ENCODE measurements at places on chromosomes 11 and 22.

- no peak for DNase-seq
Observed at GRCh38 chr11:94769880-94770279, 1.7 kb downstream of the AMOTL1 start.

GRCh38 chr11:7524462-7525235 lies 10.8 kb downstream of the PPFIBP2 start:
- no peak for DNase-seq

DNA sequence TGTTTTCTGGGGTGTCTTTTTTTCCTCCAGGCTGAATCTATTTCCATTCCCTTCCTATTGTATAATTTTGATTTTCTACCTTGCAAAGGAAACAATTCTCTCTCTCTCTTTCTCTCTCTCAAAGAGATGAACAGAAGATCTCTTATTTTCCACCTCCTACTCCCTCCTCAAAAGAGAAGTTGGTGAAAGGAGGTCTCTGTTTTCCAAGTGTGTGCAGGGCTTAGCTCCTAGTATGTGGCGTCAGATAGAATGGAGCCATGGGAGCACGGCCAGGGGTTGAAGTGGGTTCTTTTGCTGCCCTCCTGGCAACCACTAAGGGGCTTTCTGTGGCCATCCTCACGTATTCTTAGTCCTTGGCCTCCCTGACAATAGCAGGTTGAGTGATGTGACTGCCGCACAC lies 480 bp downstream of the TRIM34 start:
- DNase-seq = no peak

DNA sequence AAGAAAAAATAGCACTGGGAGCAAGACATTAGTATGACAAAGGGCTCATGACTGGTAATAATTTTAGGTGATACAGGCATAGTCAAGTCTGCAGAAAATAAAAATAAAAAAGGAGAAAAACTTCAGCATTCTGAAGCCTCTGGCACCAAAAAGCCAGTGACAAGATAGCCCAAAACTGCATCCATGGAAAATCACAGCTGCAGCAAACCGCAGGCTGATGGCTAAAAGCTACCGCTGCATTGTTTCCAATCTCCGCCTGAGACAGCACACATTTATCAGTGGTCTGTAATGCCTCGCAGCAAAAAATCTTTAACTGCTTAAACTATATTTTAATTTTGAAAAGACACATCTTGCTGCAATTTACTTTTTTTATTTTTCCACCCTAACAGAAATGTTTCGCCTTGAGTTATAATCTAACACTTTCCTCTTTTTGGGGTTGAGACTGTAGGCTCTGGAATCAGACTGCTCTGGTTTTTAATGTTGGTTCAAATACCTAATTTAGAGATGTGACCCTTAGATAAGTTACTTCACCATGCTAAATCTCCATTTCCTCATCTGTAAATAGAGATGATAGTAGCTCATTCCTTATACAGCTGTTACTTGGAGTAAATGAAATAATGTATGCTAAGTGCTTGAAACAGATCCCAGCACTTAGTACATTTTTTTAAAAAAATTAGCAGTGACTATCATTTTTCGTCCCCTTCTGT lies 42.0 kb upstream of the FIBIN start:
- DNase-seq = no peak

- no peak for DNase-seq
Observed at GRCh38 chr11:18472587-18472986, 16.9 kb downstream of the LDHAL6A start.

DNA sequence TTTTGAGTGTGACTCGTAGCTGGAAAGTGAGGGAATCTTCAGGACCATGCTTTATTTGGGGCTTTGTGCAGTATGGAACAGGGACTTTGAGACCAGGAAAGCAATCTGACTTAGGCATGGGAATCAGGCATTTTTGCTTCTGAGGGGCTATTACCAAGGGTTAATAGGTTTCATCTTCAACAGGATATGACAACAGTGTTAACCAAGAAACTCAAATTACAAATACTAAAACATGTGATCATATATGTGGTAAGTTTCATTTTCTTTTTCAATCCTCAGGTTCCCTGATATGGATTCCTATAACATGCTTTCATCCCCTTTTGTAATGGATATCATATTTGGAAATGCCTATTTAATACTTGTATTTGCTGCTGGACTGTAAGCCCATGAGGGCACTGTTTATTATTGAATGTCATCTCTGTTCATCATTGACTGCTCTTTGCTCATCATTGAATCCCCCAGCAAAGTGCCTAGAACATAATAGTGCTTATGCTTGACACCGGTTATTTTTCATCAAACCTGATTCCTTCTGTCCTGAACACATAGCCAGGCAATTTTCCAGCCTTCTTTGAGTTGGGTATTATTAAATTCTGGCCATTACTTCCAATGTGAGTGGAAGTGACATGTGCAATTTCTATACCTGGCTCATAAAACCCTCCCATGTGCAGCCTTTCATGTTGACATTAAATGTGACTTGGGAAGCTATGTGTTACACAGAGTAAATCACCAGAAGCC lies 11.0 kb downstream of the OR51E1 start:
- no peak for DNase-seq

GRCh38 chr22:27283240-27283639 lies 518.3 kb downstream of the MN1 start:
- no peak for DNase-seq

DNA sequence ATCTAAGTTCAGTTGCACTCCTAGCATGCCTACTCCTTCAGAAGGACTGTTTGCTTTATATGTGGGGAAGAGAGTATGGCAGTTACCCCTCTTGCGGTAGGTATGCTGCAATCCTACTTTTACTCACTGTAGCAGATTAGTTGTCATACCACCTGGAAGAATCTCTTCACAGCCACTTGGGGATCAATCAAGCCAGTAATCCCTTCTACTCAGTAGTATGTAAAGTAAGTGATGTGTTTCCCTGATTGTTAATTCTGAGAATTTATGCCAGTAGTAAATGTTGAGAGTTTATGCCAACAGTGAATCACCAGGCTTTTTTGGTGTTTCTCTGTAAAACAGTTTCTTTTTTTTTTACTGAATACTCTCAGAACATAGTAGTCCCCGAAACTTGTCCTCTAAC lies 34.4 kb downstream of the PRMT3 start:
- DNase-seq = no peak

- DNase-seq = no peak
Observed at GRCh38 chr11:108160970-108161566, 39.7 kb downstream of the ACAT1 start.

- DNase-seq = no peak
Observed at GRCh38 chr11:10418259-10418949, 36.7 kb upstream of the AMPD3 start.

DNA sequence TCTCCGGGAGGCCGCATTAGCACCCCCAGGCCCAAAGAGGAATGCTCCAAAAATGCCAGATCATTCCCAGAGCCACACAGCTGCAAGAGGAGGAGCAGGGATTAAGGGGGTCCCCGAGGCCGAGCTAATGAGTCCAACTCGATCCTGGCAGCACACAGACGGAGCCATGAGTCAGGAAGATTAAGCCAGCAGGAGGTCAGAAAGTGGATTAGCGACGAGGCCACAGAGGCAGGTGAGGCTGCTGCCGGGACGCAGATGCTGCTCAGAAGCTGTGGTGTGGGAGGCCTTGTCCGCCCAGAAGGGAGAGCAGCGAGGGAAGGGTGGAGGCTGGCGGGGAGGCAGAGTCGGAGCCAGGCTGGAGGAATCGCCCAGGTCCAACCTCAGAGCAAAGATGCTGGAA lies 120.5 kb downstream of the SHANK2 start:
- DNase-seq = no peak

- DNase-seq = no peak
Observed at GRCh38 chr11:64409707-64410403, 50.9 kb downstream of the RPS6KA4 start.

GRCh38 chr11:8224711-8225110 lies 39.0 kb downstream of the LMO1 start:
- DNase-seq = no peak

DNA sequence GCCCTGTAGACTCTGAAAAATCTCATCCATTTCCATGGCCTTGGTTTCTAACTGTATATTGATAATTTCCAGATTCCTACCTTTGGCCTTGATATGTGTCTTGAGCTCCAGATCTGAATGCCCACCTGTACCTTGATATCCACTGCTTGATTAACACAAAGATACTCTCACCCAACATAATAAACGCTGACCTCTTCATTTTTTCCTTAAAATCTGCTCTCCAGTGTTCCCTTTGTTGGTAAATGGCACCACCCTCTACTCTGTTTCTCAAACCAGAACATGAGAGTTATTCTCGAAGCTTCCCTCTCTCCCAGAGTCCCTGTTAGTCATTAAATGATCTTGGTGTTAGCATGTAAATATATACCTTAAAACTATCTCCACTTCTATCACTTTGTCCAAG lies 13.4 kb downstream of the TUG1 start:
- no peak for DNase-seq

DNA sequence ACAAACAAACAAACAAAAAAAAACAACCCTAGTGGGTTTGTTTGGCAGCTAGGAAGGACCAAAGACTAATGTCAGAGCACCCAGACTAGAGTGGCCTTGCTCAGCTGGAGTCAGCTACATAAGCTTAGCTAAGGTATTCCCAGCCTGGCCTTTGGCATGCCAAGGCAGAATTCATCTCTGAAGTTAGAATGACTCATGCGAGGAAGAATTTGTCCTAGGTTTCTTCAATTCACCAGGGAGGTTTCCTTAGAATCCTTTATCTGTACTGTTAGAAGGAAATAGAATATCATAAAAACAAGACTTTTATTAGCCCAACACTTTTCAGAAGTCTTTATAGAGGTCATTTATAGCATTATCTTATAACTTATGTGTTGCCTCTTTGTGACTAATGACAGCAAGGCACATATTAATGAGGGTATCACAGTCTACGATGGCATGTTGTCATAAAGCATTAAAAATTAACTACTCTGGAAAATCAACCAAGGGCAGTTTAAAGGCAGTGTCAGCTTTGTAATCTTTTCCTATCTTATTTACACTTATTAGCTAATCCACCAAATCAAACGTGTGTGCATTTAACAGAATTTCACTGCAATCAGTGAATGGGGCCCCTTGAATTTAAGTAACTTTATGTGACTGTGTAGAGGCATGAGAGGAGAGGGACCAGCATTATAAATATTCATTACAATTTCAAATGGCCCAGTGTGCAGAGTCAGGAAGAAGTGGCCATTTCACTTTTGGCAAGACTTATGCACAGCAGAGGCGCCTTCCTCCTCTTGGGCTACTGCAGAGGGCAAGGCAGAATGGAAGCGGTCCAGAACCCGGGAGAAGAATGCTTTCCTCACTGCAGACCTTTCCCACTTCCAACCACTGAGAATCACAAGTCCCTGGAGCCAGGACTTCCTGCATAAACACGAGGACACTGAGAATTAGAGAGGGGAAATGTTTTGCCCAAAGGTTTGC lies 36.3 kb downstream of the SLC5A1 start:
- no peak for DNase-seq
